ENCODE measurements at places on chromosomes 5 and 9.

- no peak for DNase-seq
These were observed 116.9 kb upstream of the CPEB4 start for GRCh38 chr5:173771121-173771724.

DNA sequence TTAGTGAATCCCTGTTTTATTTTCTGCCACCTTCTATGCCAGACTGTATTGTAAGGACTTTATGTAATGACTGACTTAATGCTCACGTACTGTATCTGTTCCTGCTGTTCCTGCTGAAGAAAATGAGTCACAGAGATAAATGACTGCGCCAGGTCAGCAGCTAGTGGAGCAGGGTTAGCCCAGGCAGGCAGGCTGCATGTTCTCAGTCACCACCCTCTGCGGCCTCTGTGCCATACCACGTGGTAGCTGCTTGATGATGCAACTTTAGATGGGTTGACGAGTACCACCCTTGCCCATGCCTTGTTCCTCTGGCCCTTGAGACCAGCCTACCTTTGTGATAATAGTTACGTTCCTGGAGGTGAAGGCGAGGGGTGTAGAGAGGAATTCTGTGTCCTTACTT, 161.9 kb downstream of the TRIO start:
- no peak for DNase-seq

GRCh38 chr5:113330533-113331208, 104.1 kb downstream of the TSSK1B start:
- no peak for DNase-seq

- DNase-seq, result no peak
These were observed 1075.1 kb upstream of the CDH18 start for GRCh38 chr5:21063146-21063545.

DNA sequence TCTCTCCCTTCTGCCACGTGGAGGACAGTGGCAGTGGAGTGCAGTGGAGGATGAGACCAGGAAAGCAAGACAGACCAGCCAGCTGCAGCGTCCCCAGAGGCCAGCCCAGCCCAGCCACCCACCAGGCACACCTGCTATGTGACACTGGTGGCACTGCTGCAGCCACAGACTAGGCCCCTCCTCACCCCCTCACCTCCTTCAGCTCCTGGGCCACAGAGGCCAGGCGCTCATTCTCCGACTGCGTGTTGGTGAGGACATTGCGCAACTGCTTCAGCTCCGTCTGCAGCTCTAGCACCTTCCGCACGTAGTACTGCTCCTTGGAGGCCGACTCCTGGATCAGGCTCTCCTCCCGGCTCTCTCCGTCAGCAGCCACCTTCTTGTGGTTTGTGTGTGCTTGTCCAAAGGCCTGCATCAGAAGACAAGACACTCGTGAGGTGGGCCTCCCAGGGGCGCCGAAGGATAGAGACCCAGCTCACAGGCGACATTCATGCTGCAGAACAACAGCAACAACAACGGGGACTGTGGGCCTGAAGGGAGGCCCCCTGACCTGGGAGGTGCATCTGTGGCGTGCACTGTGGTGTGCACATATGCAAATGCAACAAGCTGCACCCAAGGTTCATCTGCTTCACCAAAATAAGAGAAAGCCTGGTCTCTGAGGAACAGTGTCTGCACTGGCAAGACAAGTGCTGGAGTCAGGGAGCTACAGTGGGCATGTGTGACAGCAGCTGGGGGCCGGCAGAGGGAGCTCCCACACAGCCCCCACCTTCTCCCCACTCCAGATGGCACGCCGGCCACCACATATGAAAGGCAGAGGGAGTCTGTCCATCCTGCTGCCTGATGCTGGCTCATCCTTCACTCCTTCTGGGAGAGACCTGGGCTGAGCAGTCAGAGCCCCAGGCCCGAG, 35.5 kb downstream of the BICD2 start:
- DNase-seq, result no peak

GRCh38 chr5:61177070-61177469, 14.8 kb upstream of the SMIM15 start:
- DNase-seq, result no peak

DNA sequence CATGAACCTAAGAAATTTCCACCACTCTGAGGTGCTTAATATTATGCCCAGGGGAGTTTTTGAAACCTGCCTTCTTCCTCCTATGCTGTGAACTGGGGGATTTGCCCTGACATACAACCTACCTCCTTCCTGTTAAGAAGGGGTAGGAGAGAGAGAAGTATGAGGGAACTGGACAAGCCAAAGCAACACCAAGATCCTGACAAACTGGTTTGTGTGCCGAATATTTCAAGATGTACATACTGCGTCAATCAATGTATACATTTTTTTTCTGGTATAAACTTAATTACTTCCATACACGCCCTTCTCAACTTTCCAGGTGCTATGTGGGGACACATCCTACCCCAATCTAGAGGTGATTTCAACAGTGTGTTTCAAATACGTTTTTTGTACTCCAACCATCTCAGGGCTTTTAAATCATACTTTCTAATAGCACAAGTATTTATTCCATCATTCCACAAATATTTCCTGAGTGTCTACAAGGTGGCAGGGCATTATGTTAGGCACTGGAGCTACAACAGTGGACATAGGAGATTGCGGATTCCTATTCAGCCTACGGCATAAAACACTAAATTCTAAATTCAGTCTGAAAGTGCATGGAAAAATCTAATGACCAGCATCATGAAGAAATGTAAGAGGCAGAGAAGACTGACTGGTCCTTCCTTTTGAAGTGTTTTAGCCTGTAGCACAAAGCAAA, 70.1 kb upstream of the IFNK start:
- DNase-seq, result no peak

DNA sequence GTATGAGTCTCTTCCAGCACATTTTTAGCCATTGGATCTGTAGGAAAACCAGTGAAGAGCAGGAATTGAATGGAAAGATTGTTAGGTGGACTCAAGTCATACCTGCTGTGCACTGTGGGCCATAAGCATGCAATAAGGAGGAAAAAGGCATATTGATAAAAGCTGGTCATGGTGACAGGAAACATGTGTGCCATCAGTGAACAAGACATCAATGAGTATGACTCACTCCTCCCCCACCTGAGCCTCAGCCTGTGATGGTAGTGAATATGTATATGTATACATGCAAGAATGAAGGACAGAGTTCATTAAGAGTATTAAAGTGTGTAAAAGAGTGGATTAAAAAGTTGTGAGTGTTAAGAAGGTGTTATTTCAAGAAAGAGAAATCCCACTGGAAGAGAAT, 164.5 kb downstream of the TMEM38B start:
- no peak for DNase-seq

- no peak for DNase-seq
These were observed 449 bp upstream of the PCSK5 start for GRCh38 chr9:75889977-75890471.

GRCh38 chr5:127353796-127354195, 63.2 kb downstream of the MEGF10 start:
- DNase-seq, result no peak

DNA sequence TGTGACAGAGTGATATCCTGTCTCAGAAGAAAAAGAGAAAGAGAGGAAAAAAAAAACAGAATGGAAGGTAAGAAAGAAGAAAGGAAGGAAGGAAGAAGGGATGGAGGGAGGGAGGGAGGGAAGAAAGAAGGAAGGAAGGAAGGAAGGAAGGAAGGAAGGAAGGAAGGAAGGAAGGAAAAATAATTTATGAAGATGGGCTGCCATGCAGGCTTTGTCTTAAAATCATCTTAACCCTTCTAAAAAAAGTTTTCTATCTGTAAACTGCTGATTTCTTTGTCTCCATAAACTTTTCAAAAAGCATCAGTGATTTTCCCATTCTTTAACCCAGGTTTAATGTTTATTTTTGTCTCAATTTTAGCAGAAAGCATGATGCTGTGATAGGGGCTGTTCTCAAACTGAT, 1154.1 kb upstream of the CDH6 start:
- DNase-seq, result no peak

GRCh38 chr5:111070272-111071134, 1.0 kb upstream of the TSLP start:
- DNase-seq, result no peak

DNA sequence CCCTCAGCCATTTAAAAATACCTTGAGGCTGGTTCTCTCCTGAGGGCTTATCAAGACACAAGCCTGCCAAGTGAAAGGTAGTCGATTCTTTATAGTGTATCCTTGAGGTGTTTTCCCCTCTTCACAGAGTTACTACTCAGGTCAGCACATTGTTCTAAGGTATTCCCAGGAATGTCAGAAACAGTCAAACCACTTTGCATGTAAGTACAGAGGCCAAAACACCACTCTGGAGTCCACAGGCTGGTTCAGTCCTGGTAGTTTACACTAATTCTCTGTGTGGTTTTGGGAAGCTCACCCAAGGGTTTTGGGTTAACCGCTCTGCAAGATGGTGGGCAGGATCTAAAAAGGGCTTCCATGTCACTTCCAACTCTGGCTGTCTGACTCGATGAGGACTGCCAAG, 162.3 kb upstream of the PPP2R2B start:
- no peak for DNase-seq

GRCh38 chr9:107087222-107087621, 195.9 kb upstream of the RAD23B start:
- no peak for DNase-seq
